Hypothalamus (tissue), 51 donors: ENCODE measurements at places on chromosomes 12 and 14.

DNA sequence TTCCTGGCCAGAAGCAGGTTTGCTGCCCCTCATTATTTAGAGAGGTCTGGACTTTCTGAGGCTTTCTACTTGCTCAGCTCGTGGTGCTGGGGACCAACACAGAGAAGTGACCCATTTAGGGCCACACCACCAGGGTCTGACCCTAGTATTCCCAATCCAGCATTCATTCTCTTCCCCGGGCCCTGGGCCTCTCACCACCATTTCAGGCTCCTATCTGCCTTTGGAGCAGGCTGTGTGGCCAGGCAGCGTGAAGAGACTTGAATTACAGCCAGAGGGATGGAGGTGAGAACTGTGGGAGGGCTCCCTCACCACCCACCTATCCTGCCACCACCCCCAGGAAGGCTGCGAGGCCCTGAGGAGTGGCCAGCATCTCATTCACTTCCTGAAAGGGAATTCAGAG lies 24.6 kb downstream of the FAM222A start:
- DNase-seq, result no peak

GRCh38 chr12:71848212-71848611 lies 8.7 kb downstream of the TBC1D15 start:
- DNase-seq, result no peak

DNA sequence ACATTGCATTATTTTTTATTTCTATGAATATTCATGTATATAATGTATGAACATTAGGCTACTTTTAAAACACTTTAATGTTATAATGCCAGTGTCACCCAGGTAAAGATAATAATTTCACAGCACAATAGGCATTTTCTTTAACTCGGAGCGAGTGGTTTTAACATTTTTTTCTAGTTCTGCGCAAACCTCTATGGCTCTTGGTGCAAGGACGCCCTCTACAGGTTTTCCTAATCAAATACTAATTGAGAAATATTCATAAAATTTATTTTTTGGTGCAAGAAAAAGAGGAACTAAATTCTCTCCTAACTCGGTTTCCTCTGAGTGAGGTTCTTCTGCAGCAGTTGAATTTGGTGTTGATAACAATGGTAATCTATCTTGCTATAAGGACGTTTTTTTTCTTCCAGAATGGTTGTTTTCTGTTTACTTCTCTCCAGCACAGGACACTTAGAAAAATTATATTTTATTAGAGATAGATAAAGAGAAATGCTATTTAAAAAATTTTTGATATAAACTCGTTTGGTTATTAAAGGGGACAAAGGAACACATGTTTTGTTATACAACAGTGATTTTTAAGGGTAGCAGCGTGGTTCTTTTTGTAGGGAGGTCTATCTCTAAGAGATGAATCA lies 2.4 kb upstream of the WIF1 start:
- no peak for DNase-seq

GRCh38 chr12:6377667-6377994 lies 2.3 kb upstream of the SCNN1A start:
- no peak for DNase-seq

- no peak for DNase-seq
These were observed 45.7 kb upstream of the RFLNA start for GRCh38 chr12:124248941-124249825.

DNA sequence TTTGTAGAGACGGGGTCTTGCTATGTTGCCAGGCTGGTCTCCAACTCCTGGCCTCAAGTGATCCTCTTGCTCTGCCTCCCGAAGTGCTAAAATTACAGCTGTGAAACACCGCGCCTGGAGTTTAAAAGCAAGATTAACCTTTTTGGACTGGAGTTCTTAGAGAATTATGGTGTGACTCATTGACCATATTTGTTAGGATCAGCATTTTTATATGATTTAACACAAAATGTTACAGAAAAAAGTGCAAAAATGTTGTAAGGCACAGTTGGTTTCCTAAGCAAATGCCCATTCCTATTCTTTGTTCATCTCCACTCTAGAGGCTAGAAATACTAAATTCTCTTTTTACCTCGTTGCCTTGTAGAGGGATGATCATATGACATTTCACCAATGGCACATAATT lies 27.6 kb downstream of the SLC35E3 start:
- DNase-seq, result no peak
